BJ (cell line): ENCODE measurements at places on chromosomes 1 and 21.

DNA sequence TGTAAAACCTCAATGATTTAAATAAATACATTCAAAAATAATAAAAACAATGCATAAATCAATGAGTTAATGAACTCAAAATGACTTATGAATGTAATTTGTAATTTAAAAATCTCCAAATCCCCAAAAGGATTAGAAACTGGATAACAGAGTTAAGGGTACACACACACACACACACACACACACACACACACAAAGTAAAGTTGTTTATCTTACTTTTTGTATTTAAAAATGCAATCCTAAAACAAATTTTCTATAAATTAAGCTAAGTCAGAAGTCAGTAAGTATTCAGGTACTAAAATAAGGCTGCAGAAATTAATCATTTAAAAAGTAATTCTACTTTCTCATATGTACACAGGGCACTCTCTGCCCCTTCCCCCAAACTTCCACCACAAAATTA, 1.8 kb downstream of the LRIF1 start:
- DNase-seq, result no peak

- peak; percentile 95 for DNase-seq
These were observed 239.6 kb upstream of the FGGY start for GRCh38 chr1:59057211-59057694.

GRCh38 chr1:194069168-194069830, 882.9 kb upstream of the B3GALT2 start:
- DNase-seq, result no peak

DNA sequence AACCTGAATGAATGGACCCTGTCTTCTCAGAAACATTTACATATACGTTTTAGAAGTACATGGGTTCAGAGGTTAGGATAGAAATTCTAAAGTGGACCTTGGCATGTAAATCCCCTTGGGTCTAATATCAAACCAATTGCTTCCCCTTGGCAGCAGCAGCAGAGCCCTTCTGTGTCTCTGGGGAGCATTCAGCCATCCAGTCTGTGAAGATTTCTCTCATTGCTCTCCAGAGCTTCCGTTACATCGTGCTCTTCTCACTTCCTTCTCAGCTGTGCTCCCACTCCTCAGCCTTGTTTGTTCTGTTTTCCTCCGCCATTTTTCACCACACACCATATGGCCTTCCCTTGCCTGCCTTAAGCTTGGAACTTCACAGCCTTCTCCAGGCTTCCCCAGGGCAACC, 61.5 kb upstream of the ATP1B1 start:
- DNase-seq, result no peak

- DNase-seq, result no peak
These were observed 1.8 kb downstream of the FHL3 start for GRCh38 chr1:38003261-38004250.

- no peak for DNase-seq
These were observed 15.0 kb downstream of the IFFO2 start for GRCh38 chr1:18941221-18942141.

DNA sequence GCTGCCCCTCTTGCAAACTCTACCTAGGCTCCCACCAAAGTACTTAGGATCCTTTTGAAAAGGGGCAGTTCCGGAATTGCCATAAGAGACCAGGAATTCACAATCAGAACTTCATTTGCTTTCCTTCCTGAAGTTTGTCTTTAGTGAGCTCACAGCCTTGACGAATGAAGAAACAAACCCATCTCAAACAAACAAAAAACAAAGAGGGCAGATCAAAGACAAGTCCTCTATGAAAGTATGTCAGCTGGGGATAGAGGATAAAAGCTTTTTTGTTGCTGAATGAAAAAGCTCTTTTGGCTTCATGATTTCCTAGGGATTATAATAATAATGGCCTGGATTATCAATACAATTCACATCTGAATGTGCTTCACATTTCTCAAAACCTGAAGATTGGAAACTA, 357.9 kb upstream of the DUSP10 start:
- DNase-seq, result no peak

GRCh38 chr1:12486401-12487005, 131.5 kb downstream of the DHRS3 start:
- DNase-seq, result no peak

- no peak for DNase-seq
These were observed 123.1 kb downstream of the APP start for GRCh38 chr21:26047279-26047967.

GRCh38 chr1:230807561-230808280, 60.5 kb downstream of the CAPN9 start:
- DNase-seq, result no peak

- DNase-seq, result no peak
These were observed 24.2 kb upstream of the PHTF1 start for GRCh38 chr1:113783254-113784103.

DNA sequence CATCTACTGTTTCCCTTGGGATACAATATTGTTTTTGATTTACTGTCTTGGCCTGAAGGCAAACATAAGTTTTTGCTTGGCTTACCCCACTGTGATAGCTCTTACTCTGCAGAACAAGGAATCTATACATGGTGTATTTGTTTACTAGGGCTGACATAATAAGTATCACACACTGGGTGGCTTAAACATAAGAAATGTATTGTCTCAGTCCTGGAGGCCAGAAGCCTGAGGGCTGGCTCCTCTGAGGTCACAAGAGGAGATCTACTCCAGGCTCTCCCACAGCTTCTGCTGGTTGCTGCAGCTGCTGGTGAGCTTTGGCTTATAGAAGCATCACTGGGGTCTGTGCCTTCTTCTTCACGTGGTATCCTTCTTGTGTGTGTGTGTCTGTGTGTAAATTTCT, 30.7 kb upstream of the IGSF5 start:
- no peak for DNase-seq

DNA sequence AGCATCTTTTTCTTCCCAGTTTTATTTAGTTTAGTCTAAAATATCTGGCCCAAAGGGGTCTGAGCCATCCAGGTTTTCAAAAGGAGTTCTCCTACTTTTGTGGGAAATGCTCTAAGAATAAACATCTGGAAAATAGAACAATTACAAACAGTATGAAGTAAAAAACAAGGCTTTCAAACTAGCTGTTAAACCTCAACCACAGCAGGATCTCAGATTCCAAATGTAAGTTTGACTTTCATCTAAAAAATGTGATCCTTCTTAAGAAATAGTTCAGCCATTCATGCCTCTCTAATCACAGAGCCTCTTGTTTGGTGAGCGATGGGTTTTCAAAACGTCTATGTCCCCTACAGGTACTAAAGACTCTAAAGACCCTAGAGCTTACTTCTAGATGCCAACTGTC, 413.5 kb downstream of the DUSP10 start:
- DNase-seq, result no peak

DNA sequence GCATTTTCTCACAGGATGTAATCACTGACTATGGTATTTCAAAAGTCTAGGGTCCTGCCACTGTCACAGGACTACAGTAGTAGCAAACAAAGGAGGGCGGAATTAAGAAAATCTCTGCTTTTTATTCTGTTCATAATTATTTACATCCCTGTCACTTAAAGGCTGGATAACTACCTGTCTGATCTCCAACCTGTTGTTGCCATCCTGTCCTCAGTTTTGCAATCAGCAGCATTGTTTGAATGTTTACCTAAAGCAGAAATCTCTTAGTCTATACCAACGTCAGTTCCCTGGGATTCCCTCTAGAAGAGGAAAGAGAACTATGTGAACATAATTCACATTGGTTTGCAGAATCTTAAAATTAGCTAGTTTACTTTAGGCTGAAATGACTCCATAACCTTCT, 218.5 kb downstream of the PBX1 start:
- no peak for DNase-seq

- peak; percentile 58 for DNase-seq
These were observed 187.0 kb downstream of the TPR start for GRCh38 chr1:186188004-186188539.

DNA sequence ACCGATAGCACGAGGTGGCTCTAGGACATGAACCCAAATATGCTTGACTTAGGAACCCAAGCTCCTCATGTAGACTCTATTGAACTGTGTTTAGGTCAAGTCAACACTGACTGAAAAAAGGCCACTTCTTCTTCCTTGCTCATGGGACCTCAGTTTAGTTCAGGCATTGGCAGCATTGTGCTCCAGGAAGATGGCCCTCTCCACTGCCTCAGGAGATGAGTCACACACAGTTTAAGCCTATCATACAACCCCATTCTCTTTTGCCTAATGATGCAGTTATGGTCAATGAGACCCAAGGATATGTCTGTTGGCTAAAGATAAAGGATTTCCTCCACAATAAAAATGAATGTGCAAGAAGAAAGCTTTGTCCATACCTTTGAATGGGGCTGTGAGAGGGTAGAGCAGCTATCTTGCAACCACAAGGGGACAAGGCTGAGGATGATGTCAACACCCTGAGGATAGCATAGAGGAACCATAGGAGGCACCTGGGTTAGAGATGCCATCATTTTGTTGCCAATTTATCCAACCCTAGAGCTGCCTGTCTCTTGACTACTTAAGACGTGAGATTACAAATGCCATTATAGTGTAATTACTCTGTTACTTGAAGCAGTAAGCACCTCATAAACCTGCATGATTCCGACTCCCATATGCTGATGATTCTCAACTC, 3.0 kb upstream of the TRIM63 start:
- DNase-seq, result no peak

- peak; percentile 60 for DNase-seq
These were observed 120.6 kb downstream of the SPSB1 start for GRCh38 chr1:9413071-9413876.
